ENCODE measurements at places on chromosomes 1 and 21.
A peak's percentile ranks its signal among the peaks of the same experiment; 100 is the strongest.

- H3K27me3 ChIP-seq = no peaks in the 10 kb centered on the region
- DNase-seq = no peak
Measured at GRCh38 chr1:211939876-211940468, 95.4 kb downstream of the INTS7 start.

DNA sequence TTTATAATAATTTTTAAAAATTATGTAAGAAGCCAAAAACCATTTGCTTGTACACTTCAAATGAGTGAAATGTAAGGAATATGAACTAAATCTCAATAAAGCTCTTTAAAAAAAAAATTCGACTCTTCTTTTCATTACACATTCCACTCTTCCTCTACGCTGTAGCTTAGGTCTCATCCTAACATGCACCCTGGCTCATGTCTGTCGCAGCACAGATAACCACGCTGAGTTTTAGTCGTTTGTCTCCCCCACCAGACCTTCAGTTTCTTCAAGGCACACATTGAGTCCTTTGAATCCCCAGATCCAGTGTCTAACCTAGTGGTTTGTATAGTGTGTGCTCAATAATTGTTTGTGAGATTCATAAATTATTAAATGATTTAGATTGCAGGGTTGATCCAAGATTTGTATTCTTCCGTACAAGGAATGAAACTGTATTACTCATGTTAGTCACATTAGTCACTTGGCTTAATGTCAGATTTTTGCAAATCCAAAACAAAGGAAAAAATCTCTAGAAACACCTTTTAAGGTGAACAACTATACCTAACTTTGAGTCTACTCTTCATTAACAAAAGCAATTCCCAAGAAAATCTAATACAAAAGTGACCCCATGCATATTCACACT, 57.3 kb downstream of the SLC25A24 start:
- H3K36me3 ChIP-seq = peaks cover 21% of the 10 kb centered on the region
- H3K4me3 ChIP-seq = no peak overlapping the region
- H3K4me1 ChIP-seq = no peaks in the 10 kb centered on the region
- no peaks in the 10 kb centered on the region for H3K27me3 ChIP-seq

- no peak overlapping the region for H3K27ac ChIP-seq
- no peaks in the 10 kb centered on the region for H3K36me3 ChIP-seq
- H3K27me3 ChIP-seq = no peaks in the 10 kb centered on the region
Measured at GRCh38 chr21:15301736-15302135, 236.9 kb upstream of the NRIP1 start.

DNA sequence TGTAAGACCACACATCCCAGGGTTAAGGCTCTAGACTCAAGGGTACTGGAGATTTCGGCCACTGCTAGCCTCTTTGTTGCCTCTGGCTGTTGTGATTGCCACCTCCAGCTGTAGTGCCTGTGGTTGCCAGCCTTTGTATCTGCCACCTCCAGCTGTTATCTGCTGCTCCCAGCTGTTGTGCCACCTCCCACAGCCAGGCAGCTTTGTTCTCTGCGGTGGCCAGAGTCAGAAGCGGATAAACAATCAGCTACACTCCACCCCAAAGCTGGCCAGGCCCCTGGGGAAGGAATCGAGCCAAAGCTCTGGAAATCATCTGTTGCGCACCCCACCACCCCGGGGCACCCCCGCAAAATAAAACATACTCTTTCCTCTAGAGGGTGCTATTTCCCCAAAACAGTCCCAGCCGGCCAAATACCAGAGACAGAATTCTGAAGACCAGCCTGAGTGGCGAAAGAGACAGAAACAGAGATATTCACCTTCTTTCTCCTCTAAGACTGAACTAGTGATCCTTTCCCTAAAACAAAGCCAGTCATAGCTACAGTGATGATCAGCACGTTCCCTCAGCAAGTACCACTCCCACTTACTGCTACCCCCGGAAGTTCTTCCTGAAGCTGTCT, 14.8 kb upstream of the PIGM start:
- H3K27me3 ChIP-seq = peaks cover 13% of the 10 kb centered on the region
- H3K27ac ChIP-seq = no peak overlapping the region
- peak overlapping the region; percentile 21 for H3K4me3 ChIP-seq
- peaks cover 32% of the 10 kb centered on the region for H3K4me1 ChIP-seq

- H3K27ac ChIP-seq = no peak overlapping the region
- no peak overlapping the region for H3K4me3 ChIP-seq
- DNase-seq = peak; percentile 71
- peaks cover 14% of the 10 kb centered on the region for H3K4me1 ChIP-seq
- no peaks in the 10 kb centered on the region for H3K27me3 ChIP-seq
Measured at GRCh38 chr1:11731691-11732283, 4.1 kb upstream of the AGTRAP start.
